Aorta (tissue), 5 donors: ENCODE measurements at places on chromosomes 13 and 19. TPM values are rescaled to one million over a fixed set of nuclear protein-coding genes. Genes with fewer than 3 reads are reported as not detected.

DACH1 gene
- total RNA-seq: 5.4 TPM

DNA sequence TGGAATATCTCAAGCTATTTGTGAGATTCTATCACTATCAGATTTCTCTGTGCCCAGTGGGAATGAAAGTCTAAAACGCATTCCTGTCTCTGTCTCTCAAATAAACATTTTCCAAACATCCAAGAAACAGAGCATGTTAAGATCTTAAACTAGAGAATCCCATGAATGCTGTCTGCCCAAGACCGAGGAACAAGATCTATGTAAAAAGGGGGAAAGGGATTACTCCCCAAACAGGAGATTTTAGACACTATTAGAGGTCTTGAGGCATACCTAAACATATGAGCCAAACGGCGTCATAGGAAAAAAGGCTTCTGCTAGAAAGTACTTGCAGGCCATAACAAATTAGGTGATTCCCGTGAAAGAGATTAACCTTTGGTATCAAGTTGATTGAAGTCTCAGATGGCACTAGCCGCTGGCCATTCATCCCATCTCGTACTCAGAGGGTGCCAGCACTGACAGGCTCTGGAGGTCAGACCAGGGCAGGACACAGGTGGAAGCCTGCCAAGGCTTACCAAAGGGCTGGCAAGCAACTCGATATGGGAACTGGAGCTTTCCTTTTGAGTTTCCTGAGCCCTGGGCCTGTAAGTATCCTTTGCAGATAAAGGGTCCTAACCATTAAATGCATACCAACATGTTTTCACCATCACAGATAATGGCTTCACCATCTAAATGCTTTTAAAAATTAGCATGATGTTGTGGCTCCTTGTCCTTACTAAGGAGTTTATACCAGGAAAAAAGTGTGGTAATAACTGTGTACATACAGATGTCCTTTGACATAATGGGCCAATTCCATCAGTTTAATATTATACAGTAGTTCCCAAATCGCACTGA lies 225.2 kb downstream of the FOXO1 start:
- no peak overlapping the region for H3K4me3 ChIP-seq
- H3K36me3 ChIP-seq: no peaks in the 10 kb centered on the region
- DNase-seq: peak; percentile 76
- no peaks in the 10 kb centered on the region for H3K27me3 ChIP-seq
- no peaks in the 10 kb centered on the region for H3K4me1 ChIP-seq

OR10H4 gene
- total RNA-seq: not detected

DNA sequence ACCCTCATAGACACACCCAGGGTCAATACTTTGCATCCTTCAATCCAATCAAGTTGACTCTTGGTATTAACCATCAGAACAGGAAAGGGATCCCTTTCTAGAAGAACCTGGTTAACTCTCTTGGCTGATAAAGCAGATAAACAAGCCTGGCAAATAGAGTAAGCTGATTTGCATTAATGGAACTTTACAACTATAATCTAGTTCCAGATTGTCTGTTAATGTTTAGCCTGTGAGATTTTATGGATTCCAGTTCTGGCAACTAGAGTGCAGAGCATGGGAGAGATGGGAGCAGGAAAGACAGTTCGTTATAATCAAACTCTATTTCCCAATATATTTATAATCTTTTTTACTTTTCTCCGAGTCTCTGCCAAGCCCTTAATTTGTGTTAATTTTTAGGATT lies 272.6 kb upstream of the KLHL1 start:
- H3K27ac ChIP-seq: no peak overlapping the region
- H3K36me3 ChIP-seq: no peaks in the 10 kb centered on the region
- no peak overlapping the region for H3K4me3 ChIP-seq
- no peaks in the 10 kb centered on the region for H3K4me1 ChIP-seq
- no peaks in the 10 kb centered on the region for H3K27me3 ChIP-seq

- no peaks in the 10 kb centered on the region for H3K27me3 ChIP-seq
- DNase-seq: no peak
- no peak overlapping the region for H3K27ac ChIP-seq
- H3K4me3 ChIP-seq: no peak overlapping the region
- H3K4me1 ChIP-seq: no peaks in the 10 kb centered on the region
- peaks cover 4% of the 10 kb centered on the region for H3K36me3 ChIP-seq
These were observed 22.0 kb downstream of the SIN3B start for GRCh38 chr19:16851031-16851712.

GRCh38 chr13:79212064-79212619 lies 193.9 kb downstream of the RBM26 start:
- no peaks in the 10 kb centered on the region for H3K36me3 ChIP-seq
- no peaks in the 10 kb centered on the region for H3K4me1 ChIP-seq
- no peak for DNase-seq
- H3K27ac ChIP-seq: no peak overlapping the region
- no peak overlapping the region for H3K4me3 ChIP-seq

DNA sequence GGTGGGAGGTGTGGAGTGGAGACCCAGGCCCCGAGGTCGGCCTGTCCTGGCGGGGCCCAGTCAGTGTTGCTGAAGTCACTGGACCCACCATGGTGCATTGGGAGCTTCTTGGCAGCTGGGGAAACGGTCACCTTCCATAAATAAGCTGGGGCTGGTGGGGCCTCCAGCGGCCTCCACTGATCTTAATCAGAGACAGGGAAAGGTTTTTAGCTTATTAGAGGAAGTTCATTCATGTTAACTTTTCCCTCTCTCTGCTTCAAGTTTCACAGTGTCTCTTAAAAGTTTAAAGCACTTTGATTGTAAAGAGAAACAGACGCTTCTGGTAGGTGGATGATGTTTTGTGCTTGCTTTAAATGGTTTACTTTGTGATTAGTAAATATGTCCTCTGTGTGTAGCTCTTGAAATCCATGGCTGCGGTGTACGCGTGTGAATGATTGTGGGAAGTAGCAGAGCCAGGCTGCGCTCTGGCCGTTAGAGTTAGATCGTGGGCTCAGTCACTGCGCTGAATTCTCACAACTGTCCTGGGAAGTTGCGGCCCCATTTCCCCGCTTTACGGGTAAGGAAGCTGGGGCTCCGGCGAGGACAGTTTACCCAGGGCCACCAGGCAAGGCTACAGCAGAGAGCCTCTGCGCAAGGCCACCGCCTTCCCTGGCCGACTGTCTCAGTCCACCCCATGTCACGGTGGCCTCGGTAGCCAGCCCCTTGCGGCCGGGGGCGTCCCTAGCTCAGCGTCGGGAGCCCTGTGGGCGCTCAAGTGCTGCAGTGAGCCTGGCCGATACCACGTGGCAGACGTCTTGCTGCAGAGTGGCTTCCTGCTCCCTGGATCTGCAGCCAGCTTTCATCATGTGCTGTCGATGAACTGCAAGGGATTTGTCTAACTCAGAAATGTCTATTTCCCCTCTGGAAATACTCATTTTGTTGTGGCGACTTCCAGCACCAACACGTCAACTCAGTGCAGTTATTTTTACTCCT lies 16.5 kb upstream of the NDUFS7 start:
- DNase-seq: no peak
- no peaks in the 10 kb centered on the region for H3K27me3 ChIP-seq
- H3K4me3 ChIP-seq: no peak overlapping the region
- no peaks in the 10 kb centered on the region for H3K36me3 ChIP-seq

- H3K27ac ChIP-seq: no peak overlapping the region
- no peak for DNase-seq
- no peak overlapping the region for H3K4me3 ChIP-seq
These were observed 9.6 kb upstream of the BCL3 start for GRCh38 chr19:44738603-44739558.

GRCh38 chr19:38728752-38729541 lies 15.3 kb downstream of the CAPN12 start:
- no peaks in the 10 kb centered on the region for H3K27me3 ChIP-seq
- no peak for DNase-seq
- H3K4me1 ChIP-seq: no peaks in the 10 kb centered on the region
- H3K27ac ChIP-seq: peak overlapping the region; percentile 9

GRCh38 chr19:6979399-6979798 lies 41.8 kb downstream of the MBD3L2B start:
- DNase-seq: no peak
- H3K27ac ChIP-seq: no peak overlapping the region
- H3K4me1 ChIP-seq: no peaks in the 10 kb centered on the region

DNA sequence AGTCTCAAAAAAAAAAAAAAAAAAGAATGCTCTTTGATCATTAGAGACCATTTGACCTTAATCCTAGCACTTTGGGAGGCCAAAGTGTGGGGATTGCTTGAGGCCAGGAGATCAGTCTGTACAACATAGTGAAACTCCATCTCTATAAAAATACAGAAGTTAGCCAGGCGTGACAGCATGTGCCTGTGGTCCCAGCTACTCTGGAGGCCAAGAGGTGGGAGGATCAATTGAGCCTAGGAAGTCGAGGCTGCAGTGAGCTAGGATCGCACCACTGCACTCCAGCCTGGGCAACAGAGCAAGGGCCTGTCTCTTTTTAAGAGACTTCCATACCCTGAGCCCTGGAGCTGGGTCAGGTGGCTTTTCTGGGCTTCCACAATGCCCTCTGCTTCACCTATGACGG lies 11.5 kb upstream of the COLGALT1 start:
- H3K27me3 ChIP-seq: no peaks in the 10 kb centered on the region
- no peaks in the 10 kb centered on the region for H3K4me1 ChIP-seq
- no peak overlapping the region for H3K4me3 ChIP-seq
- no peaks in the 10 kb centered on the region for H3K36me3 ChIP-seq
- no peak for DNase-seq

- H3K27me3 ChIP-seq: no peaks in the 10 kb centered on the region
- no peak overlapping the region for H3K27ac ChIP-seq
- DNase-seq: no peak
- H3K4me1 ChIP-seq: peaks cover 2% of the 10 kb centered on the region
- H3K4me3 ChIP-seq: no peak overlapping the region
These were observed 3.0 kb downstream of the ZNF649 start for GRCh38 chr19:51901860-51902259.

DNA sequence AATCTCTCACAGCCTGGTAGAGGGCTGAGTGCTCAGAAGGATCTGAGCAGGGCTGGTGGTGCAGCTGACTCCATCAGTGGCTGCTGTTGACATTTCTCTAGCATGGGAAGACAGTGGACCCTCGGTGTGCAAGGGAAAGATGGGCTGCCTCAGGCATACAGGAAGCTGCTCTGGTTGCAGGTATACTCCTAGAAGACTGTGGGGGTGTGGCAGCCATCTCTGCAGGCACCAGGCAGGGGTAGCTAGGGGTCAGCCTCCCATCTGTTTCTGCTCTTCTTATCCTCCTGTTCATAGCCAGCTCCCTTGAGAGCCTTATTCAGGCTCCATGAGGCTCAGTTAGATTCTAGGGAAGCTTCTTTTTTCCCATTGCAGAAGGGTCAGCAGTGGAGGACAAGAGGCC lies 475.5 kb downstream of the TSHZ3 start:
- no peak for DNase-seq
- H3K4me1 ChIP-seq: no peaks in the 10 kb centered on the region
- no peak overlapping the region for H3K27ac ChIP-seq
- H3K4me3 ChIP-seq: no peak overlapping the region

UFM1 gene
- total RNA-seq: 53.8 TPM

SLC6A16 gene
- total RNA-seq: 4.6 TPM

NKG7 gene
- 6.7 TPM for total RNA-seq

SPINT2 gene
- 155 TPM for total RNA-seq

- H3K4me1 ChIP-seq: no peaks in the 10 kb centered on the region
- H3K36me3 ChIP-seq: no peaks in the 10 kb centered on the region
- H3K27ac ChIP-seq: no peak overlapping the region
- DNase-seq: no peak
These were observed 8.4 kb downstream of the PLD3 start for GRCh38 chr19:40356681-40357595.

DNA sequence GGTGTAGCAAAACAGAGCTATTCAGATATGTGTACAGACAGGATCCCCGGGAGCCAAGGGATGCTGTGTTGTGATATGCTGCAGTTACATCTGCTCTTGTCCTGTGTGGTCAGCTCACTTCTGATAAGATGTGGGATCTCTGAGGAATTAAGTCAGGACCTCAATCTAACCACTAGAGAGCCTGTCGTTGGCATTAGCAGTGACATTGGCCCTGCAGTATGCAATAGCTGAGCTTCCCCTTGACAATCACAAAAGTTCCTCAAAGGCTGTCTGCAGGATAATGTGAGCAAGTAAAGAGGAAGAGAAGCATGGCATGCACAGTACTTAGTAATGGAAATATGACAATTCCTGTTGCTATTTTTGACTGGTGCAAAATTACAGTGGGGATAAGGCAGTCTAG lies 203.4 kb upstream of the MIR17HG start:
- H3K36me3 ChIP-seq: no peaks in the 10 kb centered on the region
- no peaks in the 10 kb centered on the region for H3K27me3 ChIP-seq

TEX101 gene
- total RNA-seq: not detected

DNA sequence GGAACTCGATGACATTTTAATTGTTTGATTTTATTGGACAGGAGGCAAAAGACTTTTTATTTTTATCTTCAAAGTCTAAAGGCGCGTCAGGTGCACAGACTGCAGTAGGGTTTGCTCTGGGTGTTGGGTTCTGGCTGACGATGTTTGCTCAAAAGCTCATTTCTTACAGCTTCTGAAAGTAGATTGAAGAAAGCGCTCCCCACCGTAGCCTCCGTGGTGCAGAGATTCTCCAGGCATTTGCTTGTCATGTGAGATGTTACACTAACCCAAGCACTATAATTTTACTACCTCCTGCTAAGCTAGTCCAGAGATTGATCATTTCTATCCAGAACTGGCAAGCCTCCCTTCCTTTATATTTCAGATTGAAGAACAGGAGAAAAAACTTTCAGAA lies 14.5 kb upstream of the ATP11A start:
- no peak overlapping the region for H3K4me3 ChIP-seq
- no peaks in the 10 kb centered on the region for H3K4me1 ChIP-seq
- no peak for DNase-seq
- H3K36me3 ChIP-seq: no peaks in the 10 kb centered on the region

DNA sequence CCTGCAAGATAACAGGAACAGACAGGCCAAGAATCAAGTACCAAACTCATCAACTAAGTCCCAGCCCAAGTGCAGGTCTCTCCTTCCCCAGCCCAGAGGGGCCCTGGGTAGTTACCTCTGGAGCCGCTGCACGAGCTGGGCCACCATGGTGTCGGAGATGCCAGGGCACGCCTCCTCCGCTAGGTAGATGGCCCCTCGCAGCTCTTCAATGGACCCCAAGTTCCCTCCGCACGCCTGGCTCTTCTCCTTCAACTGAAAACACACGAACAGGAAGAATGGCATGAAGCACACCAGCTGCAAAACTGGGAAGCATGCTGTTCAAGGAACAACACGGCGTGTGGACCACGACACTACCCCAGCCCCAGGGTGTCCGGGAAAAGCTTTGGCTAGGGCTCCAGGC lies 119.9 kb downstream of the STK24 start:
- H3K36me3 ChIP-seq: peaks cover 9% of the 10 kb centered on the region
- no peaks in the 10 kb centered on the region for H3K27me3 ChIP-seq
- peak; percentile 38 for DNase-seq
- H3K4me3 ChIP-seq: no peak overlapping the region

CCDC8 gene
- total RNA-seq: 18.8 TPM

ERICH4 gene
- not detected for total RNA-seq

GRCh38 chr13:98845742-98846141 lies 93.3 kb upstream of the SLC15A1 start:
- no peaks in the 10 kb centered on the region for H3K27me3 ChIP-seq
- H3K4me1 ChIP-seq: no peaks in the 10 kb centered on the region
- peaks cover 2% of the 10 kb centered on the region for H3K36me3 ChIP-seq
- H3K27ac ChIP-seq: no peak overlapping the region
- no peak overlapping the region for H3K4me3 ChIP-seq

- H3K4me3 ChIP-seq: no peak overlapping the region
- no peaks in the 10 kb centered on the region for H3K27me3 ChIP-seq
- H3K4me1 ChIP-seq: no peaks in the 10 kb centered on the region
- H3K36me3 ChIP-seq: no peaks in the 10 kb centered on the region
- DNase-seq: no peak
- H3K27ac ChIP-seq: no peak overlapping the region
These were observed 53.1 kb downstream of the C13orf46 start for GRCh38 chr13:113920606-113921286.
